NCI-H524 (cell line): ENCODE measurements at places on chromosomes 5 and 9.

- no peak for DNase-seq
Observed at GRCh38 chr9:125969462-125969861, 222.3 kb downstream of the PBX3 start.

DNA sequence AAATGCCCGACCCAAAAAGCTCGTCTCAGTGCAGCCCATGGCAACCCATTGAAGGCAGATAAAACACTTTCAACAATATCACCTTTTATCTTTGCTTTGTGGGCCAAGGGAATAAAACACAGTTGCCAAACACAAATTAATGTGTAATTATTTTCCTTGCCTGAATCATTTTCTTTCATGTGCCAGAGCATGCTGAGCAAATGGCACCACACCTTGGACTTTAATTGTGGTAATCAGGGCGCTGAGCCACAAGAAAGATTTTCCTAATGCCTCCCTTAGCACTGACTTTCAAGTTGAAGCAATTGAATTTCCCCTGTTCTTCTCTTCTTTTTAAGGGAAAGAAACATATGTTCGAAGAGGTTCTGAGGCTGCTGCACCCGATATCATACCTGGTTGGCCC lies 297.1 kb upstream of the MSX2 start:
- no peak for DNase-seq

GRCh38 chr5:8383616-8384015 lies 514.7 kb downstream of the MTRR start:
- no peak for DNase-seq

DNA sequence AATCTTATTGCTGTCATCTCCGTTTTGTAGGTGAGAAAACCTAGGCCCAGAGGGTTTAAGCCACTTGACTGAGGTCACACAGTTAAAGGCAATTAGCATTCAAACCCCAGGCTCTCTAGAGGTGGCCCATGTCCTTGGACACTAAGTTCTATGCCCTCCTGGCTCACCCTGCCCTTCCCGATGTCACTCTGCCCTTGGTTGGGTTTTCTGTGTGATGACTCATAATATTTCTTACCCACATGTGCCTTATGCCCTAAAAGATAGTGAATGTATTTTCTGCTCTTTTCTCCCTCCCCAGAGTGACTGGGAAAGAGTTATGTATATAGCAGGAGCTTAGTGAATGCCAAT lies 174.5 kb upstream of the PITX1 start:
- DNase-seq = no peak

GRCh38 chr5:172186114-172186695 lies 1.8 kb downstream of the STK10 start:
- no peak for DNase-seq

DNA sequence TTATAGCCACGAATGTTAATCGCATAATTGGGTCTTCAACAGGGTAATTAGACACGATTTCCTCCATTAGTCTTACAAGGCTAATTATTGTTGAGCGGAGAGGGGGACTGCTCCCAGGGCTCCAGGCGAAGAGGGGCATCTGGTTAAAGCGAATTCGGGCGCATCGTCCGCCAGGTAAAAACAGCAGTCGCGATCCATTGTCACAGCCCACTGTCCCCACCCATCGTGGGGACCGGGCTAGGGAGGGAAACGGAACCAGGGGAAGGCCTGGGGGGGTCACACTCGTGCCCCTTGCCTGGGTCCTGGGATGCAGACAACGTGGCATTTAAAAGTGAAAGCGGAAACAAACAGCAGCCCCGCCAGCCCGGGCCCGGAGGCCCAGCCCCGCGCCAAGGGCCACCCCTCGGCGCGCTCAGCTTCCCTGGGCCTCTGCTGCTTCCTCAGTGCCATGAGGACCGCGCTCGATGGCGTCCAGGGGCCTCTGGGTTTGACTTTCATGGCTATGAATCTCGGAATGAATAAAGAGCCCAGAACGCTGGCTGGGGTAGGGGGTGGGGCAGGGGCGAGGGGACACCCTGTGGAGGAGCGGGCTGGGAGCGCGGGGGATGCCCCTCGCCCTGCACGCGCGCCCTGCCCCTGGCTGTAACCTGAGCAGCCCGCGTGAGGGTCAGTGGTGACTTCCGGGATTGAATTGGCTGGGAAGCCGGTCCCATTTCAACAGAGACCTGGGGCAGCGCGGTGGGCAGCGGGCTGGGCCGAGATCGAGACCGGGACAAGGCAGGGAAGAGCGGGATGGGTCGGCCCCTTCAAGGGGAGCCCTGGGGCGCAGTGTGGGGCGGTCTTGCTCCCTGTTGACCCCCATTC lies 99.9 kb downstream of the GTF3C4 start:
- DNase-seq = peak; percentile 54

GRCh38 chr9:97310896-97311295 lies 3.4 kb downstream of the CCDC180 start:
- DNase-seq = no peak
